ENCODE measurements at places on chromosomes 16 and 17. TPM values are rescaled to one million over a fixed set of nuclear protein-coding genes. Genes with fewer than 3 reads are reported as not detected.

DNA sequence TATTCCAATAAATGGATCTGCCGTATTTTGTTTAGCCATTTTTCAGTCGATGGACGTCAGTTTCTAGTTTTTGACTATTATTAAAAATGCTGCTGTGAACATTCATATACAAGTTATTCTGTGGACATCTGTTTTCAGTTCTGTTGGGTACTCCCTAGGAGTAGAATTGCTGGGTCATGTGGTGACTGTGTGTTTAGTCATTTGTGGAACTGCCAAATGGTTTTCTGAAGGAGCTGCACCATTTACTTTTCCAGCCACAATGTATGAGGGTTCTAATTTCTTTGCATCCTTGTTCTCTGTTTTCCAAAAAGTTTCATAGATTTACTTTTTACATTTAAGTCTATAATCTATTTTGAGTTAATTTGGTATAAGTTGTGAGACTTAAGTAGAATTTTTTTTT, 29.5 kb downstream of the CYLD start:
- no peak for DNase-seq

DNA sequence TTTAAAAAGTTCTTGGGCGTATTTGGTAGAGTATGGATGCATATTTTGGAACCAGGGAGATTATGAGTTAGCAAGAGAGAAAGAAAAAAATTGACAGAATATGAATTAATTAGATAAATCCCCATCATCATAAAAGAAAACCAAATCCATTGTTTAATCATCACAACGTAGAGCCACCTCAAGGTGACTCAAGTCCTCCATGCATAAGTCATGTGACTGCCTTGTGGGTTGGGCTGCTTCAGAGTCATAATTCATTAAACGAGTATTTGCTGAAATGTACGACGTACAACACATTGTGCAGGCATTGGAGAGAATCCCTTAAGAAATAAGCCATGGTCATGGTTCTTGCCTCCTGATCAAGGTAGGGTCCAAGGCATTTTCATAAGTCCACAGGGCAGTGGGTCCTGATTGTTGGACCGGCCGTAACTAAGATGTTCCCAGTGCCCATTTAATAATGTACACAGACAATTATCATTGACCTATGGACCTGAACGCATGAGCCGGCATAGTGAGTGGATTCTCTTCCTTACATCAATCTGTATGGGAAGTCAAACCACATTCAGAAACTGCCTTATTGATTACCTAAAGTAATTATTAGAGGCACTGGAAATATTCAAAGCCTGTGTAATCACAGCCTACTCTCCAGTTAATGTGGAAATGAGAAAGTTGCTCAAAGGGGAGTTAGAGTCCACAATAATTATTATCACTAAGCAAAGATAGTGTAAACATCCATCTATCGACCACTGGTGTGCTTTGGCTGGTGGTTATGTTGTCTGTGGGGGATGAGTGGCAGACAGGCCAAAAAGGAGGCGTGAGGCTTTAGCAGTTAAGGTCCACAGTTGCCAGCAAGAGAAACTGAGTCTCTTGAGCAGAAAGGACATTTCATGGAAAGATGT, 165.4 kb downstream of the PITPNC1 start:
- DNase-seq, result no peak

MPV17L gene
- 9.1 TPM for total RNA-seq

DNA sequence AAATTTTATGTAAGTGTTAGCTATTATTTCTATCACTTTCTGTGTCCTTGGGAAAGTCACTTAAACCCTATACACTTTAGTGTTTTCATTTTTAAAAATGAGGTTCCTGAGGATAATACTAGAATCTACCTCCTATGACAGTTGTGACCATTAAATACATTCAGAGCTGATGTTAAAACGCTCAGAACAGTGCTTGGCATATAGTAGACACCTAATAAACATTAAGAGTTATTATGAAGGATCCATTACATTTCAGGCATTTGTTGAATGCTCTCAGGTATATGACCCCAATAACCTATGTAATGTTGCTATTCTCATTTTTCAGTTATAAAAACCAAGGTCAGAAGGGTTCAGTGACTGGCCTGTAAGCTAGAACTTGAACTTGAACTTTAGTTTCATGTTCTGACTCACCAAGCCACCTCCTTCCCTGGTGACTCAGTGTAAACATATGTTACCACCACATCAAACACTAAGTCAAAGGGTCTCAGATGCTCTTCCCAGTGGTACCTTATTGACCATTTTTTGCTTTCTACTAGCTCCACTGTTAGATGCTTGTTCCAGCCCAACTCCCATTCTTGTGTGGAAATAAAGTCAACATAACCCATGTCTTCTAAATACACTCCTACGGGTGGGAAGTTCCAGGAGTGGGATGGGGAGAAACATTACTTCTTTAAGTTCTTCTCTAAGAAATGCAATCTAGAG, 47.6 kb downstream of the HSD17B2 start:
- DNase-seq, result no peak

DNA sequence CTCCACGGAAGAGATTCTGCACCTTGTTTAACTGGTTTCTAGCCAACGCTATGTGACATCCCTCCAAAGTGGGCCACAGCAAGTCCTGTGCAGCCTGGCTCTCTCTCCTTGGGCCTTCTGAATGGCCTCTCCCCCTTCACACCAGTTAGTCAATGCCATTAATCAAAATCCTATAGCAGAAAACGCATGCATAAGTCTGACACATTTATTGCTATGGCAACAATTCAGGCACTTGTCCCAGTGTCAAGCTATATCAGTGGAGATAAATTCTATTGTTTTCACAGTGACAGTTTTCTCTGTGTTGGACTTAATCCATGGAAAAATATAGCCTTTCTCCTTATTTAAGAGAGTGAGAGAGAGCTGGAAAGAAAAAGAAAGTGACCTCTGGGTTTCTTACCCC, 87.2 kb upstream of the TOX3 start:
- no peak for DNase-seq

- peak; percentile 40 for DNase-seq
Observed at GRCh38 chr17:68491381-68492231, 20.6 kb upstream of the PRKAR1A start.

- DNase-seq, result no peak
Observed at GRCh38 chr17:57923182-57923872, 31.9 kb downstream of the CUEDC1 start.

GRCh38 chr16:30665155-30665829, 7.1 kb downstream of the FBRS start:
- no peak for DNase-seq

GRCh38 chr17:78706271-78706915, 75.7 kb downstream of the CYTH1 start:
- no peak for DNase-seq

AATK gene
- total RNA-seq, result 5.9 TPM

- no peak for DNase-seq
Observed at GRCh38 chr17:57379237-57379894, 123.0 kb downstream of the MSI2 start.

DNA sequence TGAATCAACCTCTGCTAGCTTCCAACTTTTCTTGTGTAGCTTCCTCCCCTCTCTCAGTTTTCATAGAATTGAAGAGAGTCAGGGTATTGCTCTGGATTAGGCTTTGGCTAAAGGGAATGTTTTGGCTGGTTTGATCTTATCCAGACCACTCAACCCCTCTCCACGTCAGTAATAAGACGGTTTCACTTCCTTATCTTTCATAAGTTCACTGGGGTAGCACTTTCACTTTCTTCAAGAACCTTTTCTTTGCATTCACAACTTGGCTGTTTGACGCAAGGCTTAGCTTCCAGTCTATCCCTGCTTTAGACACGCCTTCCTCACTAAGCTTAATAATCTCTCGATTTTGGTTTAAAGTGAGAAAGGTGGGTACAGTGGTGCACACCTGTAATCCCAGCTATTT, 29.7 kb upstream of the OR1A2 start:
- DNase-seq, result no peak

GRCh38 chr17:73309727-73310596, 1.8 kb downstream of the CDC42EP4 start:
- DNase-seq, result no peak

GRCh38 chr16:68289621-68290329, 21.0 kb downstream of the SLC7A6OS start:
- DNase-seq, result no peak

Measured in heart right ventricle (tissue), 16 donors.